Eye (tissue), 1 donor: ENCODE measurements at places on chromosomes 6 and 20.

DNA sequence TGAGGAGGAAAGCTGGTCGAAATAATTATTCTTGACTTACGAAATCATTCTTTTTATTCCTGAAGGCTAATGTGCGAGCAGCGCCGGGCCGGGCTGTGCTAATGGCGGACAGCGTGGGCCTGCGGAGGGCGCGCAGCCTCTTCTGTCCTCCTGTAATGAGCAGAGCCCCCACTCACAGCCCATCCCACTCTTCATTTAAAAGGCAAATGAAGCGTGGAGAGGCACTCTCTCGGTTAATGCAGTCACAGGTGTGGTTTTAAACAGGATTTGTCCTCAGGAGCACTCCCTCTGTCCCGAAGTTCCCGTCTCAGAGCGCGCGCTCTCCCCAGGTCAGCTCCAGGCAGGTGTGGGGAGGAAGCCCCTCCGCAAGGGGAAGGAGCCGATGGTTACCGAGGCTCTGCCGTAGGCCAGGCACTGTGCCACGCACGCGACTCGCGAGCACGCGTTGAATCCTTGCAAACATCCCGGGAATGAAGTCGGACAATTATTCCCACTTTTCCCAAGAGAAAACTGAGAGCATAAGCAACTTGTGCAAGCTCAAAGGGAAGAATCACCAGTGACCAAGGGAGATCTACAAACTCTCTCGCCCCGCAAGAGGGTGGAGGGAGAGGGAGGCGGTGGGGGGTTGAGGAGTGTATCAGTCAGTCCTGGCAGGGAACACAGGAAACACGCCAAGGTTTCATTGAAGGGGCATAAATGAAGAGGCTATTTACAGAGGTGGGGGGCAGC, 35.5 kb upstream of the ZFAND3 start:
- DNase-seq, result no peak

DNA sequence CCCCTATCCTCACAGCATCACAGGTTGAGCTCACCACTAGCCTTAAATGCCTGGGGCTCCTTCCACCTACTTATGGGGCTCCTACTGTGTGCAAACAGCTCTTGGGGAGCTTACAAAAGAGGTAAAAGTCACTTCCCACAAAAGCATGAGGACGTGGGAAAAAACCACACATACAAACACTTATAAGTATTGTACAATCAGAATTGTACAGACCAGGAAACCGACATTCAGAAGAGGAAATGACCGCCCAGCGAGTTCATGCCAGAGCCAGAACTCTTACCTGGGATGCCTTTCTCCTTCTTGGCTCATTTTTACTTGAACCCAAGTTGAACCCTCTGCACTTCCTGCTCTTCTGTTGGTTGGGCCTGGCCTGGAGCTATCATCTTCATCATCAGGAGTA, 6.3 kb upstream of the PPP1R16B start:
- DNase-seq, result no peak

DNA sequence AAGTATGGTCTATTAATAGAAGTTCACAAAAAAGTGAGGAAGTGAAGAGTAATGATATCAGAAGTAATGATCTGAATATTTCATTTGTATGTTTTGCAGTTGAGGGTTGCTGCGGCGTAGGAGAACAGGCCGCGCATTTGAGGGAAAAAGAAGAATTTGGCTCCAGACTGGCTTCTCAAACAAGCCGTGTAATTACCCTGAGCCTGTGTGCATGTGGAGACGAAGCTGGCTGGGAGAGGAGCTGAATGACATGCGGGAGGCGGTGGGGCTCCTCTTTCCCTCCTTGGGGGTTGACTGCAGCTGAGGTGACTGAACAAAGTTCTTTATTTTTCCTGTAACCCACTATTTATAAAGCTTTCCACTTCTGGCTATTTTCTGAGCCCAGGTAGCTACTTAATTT, 115.5 kb upstream of the AFDN start:
- DNase-seq, result no peak

DNA sequence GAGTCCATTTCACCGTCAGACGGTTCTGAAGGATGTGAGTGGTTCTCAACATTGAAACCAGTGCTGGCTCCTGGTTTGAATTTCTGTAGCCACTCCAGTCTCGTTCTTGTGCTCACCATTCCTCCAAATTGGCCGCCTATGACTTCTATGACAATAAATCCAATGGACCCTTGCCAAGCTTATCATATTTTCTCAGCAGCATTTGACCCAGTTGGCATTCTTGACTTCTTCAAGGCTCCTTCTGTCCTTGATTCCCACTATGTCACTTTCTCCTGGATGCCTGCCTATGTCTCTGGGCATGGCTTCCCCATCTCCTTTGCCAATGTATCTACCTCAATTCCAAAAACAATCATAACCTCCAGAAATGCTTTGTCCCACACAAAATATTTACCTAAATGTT, 756.0 kb upstream of the NRSN1 start:
- DNase-seq, result no peak

GRCh38 chr6:41637194-41638001, 870 bp upstream of the MDFI start:
- DNase-seq, result no peak

GRCh38 chr20:54107600-54108325, 37.4 kb upstream of the BCAS1 start:
- no peak for DNase-seq

DNA sequence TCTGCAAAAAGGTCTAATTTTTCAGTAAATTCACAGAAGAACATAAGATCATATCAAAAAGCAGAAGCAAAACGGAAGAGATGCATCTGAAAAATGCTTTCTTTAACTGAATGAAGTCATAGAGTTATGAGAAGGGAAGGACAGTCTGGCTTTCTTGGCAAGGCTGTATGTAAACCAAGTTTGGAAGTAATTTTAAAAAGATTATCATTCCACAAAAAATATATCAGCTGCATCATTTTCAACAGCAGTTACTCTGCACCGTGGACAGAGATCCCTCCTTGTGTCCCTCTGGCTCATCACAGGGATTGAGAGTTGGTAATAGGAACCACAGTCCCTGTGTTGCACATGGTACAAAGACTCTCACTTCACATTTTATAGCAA, 258.5 kb downstream of the HIVEP2 start:
- no peak for DNase-seq

GRCh38 chr6:107115695-107116327, 496 bp upstream of the BEND3 start:
- DNase-seq, result peak; percentile 84

GRCh38 chr6:26199773-26200764, 112.8 kb downstream of the HFE start:
- peak; percentile 70 for DNase-seq

GRCh38 chr6:140311146-140311545, 936.7 kb upstream of the CITED2 start:
- peak; percentile 23 for DNase-seq

- DNase-seq, result peak; percentile 83
Observed at GRCh38 chr6:163414946-163415619, 565 bp downstream of the QKI start.

GRCh38 chr6:132314432-132314831, 86.8 kb downstream of the MOXD1 start:
- no peak for DNase-seq

DNA sequence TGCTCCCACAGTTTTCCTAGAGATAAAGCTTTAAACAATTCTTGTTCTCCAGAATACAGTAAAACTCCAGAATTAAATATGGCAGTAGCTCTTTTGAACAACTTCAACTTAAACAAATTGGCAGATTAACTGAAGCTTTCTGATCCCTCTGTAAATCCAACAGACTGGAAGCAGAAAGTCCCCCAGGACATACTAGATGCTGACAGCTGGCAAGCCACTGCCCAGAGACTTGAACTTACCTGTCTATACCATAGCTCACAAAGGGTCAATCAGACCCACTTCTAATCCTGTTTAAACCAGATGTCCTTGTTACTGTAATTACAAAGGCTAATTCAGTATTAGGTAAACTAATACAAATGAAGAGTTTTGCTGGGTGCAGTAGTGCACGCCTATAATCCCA, 12.3 kb downstream of the GPLD1 start:
- no peak for DNase-seq

DNA sequence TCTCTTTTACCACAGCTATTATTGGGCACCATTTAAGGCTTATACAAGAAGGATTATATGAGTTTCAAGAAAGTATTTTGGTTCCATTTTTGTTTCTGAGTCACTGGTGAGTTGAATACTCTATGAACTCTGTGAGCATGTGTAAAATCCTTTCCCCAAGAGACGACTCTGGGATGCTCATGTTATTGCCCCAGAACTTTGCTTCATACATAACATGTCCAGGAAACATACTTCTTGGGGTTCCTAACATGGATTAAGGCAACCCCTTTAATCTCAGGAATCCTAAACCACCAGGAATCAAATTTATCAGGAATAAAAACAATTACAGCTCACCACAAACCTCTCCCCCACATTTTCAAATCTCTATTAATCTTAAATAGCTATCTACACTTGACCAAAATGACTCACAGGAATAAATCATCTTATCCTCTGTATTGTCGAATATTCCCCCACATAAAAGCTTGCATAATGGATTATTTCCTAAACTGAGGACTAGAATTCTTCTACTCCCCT, 117.5 kb upstream of the COL21A1 start:
- DNase-seq, result no peak

- DNase-seq, result peak; percentile 62
Observed at GRCh38 chr6:45469663-45470062, 91.9 kb upstream of the SUPT3H start.

DNA sequence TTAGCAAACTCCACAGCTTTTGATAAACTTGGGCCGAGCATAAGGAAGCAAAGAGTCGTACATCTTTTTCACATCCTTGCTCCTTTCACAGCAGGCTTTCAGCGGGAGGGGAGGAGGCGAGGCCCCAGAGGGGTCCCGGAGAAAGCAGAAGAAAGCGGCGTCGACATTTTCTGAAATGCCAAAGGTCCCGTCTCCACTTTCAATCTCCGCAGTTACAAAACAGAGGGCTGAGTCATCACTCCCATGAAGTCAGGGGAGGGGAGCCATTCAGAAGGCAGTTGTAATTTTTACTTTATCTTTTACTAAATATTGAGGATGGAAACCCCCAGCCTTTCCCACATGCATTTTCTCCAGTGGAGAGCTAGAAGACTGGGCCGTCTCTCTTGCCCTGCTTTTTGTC, 174.2 kb upstream of the THBS2 start:
- peak; percentile 70 for DNase-seq

GRCh38 chr20:55561259-55561658, 444.1 kb downstream of the CBLN4 start:
- no peak for DNase-seq

- DNase-seq, result peak; percentile 93
Observed at GRCh38 chr6:122789182-122790027, at the start of gene SMPDL3A. SMPDL3A (plus strand) TSS chr6:122789258; CDS start chr6:122789347, 89 bp downstream.

- no peak for DNase-seq
Observed at GRCh38 chr6:168349718-168350210, 30.2 kb upstream of the DACT2 start.

DNA sequence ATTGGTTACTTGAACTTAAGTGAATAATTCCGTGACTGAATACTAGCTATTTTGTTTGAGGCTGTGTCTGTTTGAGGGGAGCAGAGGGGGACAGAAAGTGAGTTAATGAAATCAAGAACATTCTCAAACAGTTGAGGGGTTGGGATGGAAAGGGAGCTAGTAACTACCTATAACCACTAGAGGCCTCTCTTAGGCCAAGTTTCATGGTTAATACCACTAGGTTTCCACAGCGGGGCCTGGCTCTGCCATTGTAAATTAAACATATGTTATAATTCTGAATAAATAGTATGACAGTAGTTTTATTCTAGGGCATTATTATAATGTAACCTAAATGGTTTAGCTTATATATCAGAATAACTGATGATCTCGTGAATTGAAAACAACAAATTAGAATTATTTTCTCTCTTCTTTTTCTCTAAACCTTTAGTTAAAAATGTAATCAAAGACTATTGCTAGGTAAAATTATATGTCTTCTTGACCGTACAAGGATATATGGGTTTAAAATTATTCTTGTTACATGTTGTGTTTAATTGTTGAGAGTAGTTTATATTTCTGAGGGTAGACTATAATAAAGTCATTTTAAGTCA, 108.1 kb downstream of the BCKDHB start:
- DNase-seq, result peak; percentile 77

DNA sequence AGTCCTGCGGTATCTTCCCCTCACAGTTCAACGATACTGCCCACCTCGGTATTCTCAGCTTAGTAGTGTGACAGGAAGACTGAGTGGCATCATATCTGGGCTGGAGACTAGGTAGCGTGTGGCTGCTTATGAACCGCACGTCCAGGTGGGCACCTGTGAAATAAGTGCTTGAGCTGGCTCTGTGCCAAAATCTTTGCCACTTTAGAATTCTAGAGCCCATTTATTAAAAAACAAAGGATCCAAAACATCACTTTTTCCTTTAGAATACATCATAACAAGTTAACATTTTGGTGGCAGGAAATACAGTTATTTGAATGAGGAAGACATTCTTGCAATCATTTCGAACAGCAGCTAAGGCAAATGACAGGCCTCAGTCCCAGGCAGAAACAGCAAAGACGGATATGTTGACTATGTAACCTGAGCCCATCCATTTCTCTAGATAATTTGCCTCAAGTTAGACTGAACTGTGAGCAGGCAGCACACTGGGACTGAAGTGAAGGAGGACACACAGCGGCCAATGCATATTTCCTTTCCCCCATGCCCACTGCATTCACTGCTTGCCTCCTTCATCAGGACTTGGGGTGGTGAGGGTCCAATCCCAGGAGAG, 136.6 kb downstream of the GMDS start:
- DNase-seq, result no peak

GRCh38 chr20:56001106-56001785, 4.1 kb downstream of the CBLN4 start:
- DNase-seq, result no peak

DNA sequence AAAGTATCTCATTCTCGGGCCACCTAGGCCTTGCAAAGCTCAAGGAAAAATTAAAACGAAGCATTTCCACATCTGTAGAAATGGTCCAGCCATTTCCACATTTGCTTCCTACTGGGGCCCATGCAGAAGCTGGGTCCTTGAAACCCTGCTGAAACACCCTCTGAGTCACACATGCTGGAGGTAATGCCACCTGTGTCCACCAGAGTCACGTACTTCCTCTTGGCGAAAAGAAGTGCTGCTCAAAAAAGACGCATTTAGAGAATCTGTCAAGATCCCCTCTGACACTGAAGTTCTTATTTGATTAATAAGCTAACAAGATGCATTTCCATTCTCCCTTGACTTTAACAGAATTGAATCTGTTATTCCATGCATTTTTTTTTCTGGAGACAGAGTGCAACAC, 423.2 kb downstream of the PREX1 start:
- DNase-seq, result no peak

GRCh38 chr6:2852514-2852855, 10.8 kb upstream of the SERPINB1 start:
- DNase-seq, result no peak

GRCh38 chr6:42937548-42938427, 8.5 kb downstream of the CNPY3 start:
- no peak for DNase-seq

DNA sequence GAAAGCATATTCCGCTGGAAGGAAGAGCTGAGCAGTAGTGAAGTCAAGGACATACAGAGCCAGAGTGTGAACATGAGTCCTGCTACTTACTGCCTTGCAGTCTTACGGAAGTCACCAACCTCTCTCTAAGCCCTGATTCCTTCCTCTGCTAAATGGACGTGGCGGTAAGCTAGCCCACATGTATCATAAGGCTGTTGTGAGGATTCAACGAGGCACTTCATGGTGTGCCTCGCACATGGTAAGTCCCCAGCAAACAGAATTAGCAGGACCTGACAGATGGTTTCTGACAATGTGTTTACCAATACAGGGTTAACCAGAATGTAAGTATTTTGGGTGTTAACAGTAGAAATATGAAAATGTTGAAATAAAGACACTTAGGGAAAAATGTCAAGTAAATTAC, 93.2 kb downstream of the IRF4 start:
- no peak for DNase-seq
